ENCODE measurements at places on chromosomes 6 and 20.

DNA sequence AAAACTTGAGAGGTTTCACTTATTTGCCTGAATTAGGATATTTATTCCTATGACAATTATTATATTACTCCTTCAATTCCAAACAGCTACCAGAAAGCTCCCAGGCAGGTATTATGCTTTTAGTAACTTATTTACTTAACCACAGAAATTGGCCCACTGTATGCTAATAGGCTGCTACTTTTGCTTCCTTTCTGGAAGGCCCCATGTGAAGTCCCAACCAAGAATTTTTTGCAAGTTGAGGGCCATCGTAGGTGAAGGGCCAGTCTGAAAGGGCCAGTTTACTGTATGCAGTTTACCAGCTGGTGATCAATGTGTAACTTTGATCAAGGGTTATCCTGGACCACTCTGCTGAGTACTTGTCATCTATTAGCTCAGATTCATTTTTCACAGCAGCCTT, 45.0 kb downstream of the EDN1 start:
- no peak for DNase-seq

DNA sequence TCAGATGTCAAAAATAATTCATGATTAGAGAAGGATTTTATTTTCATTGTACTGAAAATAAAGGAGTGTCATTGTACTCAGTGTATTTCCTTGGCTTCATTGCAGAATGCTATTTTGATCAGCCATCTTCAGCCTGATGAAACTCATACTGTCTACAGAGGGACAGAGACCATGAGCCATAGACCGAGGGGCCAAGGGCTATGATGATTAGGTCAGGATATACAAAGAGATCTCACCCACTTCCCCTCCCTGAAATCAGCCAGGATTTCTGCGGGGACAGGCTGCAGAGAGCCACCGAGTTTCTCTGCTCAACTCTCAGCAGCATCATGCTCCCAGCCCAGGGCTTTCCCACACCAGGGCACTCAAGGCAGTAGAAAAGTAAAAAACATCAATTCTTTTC, 47.0 kb downstream of the ALDH8A1 start:
- DNase-seq: no peak

DNA sequence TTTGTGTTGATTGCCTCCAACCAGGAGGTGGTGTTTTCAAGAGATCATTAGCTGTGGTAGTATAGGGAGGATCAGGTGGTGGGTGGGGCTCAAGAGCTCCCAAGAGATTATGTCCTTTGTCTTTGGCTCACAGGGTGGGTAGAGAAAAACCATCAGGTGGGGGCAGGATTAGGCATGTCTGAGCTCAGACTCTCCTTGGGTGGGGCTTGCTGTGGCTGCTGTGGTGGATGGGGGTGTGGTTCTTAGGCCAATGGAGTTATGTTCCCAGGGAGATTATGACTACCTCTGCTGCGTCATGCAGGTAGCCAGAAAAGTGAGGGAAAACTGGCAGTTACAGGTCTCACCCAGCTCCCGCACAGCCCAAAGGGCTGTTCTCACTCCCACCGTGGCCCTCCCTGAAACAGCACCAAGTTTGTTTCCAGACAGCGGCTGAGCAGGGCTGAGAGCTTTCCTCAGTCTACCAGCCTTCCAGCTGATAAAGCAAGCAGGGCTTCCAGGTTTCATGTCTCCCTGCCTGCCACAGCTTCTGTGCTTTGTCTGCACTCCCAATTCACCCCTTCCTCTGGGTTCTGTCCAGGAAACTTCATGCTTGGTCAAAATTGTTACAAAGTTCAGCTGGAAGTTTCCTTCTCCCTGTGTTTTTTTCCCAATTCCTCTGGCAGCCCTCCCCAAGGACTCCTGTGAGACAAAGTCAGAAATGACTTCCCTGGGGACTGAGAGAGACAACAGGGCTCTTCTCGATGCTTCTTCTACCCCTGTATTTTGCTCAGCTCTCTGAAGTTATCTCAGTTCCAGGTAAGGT, 481.1 kb upstream of the MAN1A1 start:
- no peak for DNase-seq

DNA sequence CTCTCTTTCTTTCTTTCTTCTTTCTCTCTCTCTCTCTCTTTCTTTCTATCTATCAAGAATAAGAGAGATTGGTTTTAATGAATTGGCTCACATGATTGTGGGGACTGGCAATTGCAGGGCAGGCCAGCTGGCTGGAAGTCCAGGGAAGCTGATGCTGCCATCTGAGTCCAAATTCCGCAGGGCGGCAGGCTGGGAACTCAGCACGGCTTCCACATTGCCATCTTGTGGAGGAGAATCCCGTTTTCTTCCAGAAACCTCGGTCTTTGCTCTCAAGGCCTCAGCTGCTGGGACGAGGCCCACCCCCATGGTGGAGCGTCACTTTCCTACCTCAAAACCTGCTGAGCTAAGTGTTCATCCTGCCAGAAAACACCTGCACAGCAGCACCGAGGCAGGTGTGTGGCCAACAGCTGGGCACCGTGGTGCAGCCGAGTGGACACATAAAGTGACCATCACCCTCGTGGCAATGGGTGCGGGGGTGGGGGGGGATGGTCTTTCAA, 58.8 kb upstream of the SLCO4A1 start:
- DNase-seq: no peak

DNA sequence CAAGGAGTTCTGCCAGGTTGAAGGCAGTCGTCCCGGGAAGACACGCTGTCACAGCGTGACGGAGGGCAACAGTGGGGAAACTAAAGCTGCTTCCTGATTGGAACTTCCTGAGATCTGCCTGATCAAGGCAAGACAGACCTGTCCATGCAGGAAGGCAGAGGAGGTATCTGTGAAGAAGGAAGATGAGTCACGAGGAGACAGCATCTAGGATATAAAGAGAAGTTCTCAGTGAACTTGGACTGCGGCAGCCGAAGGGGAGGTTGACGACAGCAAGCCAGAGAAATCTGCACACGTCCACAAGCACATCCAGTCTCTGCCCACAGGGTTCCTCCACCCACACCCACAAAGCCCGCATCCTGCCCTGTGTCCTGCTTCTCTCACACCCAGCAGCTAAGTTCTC, 38.6 kb downstream of the PREP start:
- DNase-seq: no peak

DNA sequence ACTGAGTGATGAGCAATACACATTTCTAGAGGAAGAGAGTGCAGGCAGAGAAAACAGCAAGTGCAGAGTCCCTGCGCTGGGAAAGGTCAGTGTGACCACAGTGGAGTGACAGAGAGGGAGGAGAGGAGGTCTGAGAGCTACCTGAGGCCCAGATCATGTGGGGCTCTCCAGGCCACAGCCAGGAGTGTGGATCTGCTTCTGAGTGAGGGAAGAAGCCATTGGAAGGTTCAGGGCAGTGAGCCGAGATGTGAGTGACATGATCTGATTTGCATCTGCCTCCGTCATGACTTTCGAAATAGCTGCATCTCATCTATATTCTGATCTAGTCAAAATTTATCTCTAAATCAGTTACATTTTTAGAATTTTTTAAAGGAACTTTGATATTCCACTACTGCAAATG, 367.1 kb downstream of the PREX1 start:
- no peak for DNase-seq

- DNase-seq: no peak
These were observed 19.9 kb upstream of the PHACTR3 start for GRCh38 chr20:59584278-59584925.

DNA sequence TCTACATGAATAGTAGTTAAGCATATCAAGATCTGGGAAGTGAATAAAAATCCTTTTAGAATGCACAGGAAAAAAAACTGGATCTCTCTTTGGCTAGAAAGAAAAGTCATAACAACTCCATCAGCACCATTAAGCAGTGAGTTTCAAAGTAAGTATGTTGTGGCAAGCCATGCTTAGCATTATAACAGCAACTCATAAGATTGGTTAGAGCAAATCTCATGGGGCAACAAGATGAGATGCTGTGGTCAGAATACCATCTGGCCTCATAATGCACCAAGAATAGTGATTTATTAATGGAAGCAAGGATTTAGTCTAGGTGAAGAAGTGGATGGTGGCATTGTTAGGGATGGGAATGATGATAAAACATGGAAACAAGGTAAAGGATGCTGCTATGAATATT, 159.4 kb downstream of the PHF3 start:
- DNase-seq: no peak

DNA sequence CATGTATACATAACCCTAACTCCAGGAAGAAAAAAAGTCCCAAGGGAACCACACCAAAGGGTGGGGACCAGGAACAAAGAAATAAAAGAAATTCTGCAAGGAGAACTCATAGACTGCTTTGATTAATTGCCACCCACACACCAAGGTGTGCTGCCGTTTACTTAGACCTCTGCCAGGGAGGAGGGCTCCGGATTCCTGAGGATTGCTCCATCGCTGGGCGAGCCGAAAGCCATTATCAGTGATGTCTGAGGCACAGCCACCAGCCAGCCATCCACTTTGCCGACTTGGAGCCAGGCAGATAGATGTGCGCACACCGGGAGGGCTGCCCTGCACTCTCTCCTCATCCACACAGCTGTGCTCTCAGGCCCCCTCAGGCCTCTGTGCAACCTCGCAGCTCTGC, 272.7 kb upstream of the FOXQ1 start:
- no peak for DNase-seq

DNA sequence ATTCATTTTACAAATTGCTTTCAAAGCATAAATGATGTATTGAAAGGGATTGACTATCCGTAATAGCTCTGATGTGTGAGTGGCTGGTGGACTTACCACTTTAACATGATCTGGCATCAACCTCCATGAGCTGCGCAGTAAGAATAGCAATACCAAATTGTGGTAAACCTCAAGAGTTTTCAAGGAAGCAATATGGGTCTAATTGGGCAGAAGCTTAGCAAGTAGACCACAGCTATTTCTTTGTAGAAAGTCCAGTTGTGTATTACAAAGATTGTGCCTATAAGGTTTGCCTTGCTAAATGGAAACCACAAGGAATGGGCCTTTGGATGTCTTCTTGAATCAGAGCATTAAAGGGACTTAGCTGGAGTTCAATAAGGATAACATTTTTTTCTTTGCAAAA, 736.6 kb downstream of the KIF16B start:
- DNase-seq: no peak

GRCh38 chr6:46948699-46949098, 27.0 kb upstream of the ADGRF5 start:
- DNase-seq: no peak

DNA sequence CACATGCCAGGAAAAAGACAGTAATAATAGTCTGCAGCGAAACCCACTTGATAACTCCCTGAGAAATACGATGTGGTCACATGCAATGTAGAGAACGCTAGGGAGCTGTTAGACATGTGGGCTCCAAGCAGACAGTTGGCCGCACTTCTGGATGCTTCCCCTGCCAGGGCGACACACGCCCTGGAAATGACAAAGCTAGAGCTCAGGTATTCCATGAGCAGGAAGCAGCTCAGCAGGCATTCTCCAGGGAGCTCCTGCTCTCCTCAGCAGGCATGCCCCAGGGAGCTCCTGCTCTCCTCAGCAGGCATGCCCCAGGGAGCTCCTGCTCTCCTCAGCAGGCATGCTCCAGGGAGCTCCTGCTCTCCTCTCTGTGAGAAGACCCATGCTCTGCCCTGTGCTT, 52.4 kb upstream of the NXT1 start:
- DNase-seq: no peak

- DNase-seq: no peak
These were observed 16.9 kb downstream of the RAB44 start for GRCh38 chr6:36714511-36714910.

GRCh38 chr6:14425805-14426204, 308.2 kb downstream of the CD83 start:
- no peak for DNase-seq

- DNase-seq: no peak
These were observed 263.0 kb downstream of the CDC5L start for GRCh38 chr6:44650495-44650894.

- DNase-seq: no peak
These were observed 199.5 kb upstream of the ASCC3 start for GRCh38 chr6:101080597-101080996.

- no peak for DNase-seq
These were observed 30.1 kb upstream of the SCAF8 start for GRCh38 chr6:154703124-154703523.

DNA sequence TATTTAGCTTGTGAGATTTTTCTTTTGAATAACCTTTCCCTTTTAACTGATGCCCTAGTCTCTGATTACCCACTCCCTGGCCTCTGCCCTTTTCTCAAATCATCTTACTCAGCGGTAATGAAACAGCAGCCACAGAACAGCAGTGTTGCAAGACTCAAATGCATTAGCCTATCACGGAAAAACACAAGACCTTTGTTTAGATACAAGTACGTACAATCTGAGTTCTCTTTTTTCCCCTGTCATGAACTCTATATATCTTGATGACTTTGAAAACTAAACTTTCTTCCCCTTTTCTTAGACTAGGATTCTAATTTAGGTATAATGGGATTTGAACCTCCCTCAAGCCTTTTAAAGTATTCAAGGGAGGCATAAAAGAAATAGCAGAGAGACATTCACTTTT, 1034.9 kb downstream of the EYS start:
- no peak for DNase-seq

DNA sequence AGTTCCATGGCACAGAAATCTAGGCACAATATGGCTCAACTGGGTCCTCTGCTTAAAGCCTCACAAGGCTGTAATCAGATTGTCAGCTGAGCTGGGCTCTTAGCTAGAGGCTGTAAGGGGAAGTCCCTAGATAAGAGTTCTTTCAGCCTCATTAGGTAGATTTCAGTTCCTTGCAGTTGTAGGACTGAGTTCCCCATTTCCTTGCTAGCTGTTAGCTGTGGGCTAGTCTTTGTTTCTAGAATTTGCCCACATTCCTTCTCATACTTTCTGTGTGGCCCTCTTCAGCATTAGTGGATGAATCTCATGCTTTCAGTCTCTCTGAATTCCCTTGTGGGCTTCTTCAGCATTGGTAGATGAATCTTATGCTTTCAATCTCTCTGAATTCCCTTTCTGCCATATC, 71.0 kb upstream of the MRAP2 start:
- no peak for DNase-seq

DNA sequence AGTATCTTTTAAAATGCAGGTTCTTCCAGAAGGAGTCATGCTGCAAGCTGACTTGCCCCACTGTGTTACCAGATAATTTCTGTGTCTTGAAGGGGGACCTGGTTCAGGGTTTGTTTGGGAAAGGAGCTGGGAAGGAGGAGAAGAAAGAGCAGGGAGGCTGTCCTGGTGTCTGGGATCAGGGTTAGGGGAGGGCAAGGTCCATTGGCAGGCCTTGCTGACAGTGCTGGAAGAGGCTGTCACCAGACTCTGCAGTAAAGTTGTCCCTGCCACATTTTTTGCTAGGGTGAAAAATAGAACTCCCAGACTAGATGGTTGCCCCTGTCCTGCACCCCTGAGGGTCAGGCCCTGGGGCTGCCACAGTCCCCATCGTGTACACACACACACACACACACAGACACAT, 14.9 kb downstream of the GLP1R start:
- no peak for DNase-seq

- DNase-seq: no peak
These were observed 8.9 kb downstream of the FAM217B start for GRCh38 chr20:59948828-59949720.

- no peak for DNase-seq
These were observed 28.5 kb downstream of the NEDD9 start for GRCh38 chr6:11204005-11204399.

- no peak for DNase-seq
These were observed 768.1 kb downstream of the KIF16B start for GRCh38 chr20:15805154-15805553.
